HT1080 (cell line): ENCODE measurements at places on chromosomes 3 and 15. TPM values are rescaled to one million over a fixed set of nuclear protein-coding genes. Genes with fewer than 3 reads are reported as not detected.

The RAB6B gene
- total RNA-seq, result 0.23 and 0.51 TPM in 2 replicates

The PPIP5K1 gene
- total RNA-seq, result 4.1 and 6.7 TPM in 2 replicates

The MKRN2OS gene
- not detected in 2 replicates for total RNA-seq

The P2RY12 gene
- total RNA-seq, result not detected in 2 replicates

The A4GNT gene
- total RNA-seq, result not detected in 2 replicates

The IQCF5 gene
- not detected in 2 replicates for total RNA-seq

The DISP2 gene
- 1.0 and 1.8 TPM in 2 replicates for total RNA-seq

- no peak for DNase-seq
Measured at GRCh38 chr3:82496890-82497560, 735.6 kb upstream of the GBE1 start.

DNA sequence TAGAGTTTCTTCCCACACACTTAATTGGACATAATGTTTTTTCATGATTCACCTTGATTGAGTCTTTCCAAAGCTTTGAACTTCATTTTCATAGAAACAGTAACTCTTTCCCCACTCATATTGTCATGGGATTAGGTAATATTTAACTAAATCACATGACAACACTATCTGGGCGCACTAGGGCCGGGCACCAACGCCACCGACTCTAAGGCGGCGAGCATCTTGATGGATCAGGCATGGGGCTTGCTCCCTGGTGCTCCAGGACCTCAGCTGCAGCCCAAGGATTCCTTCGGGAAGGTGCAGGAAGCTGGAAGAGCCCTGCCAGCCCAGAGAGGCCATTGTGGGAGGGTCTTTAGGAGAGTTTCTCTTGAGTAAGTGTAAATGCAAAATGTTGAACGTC lies 193.1 kb upstream of the UBE3A start:
- DNase-seq, result no peak

DNA sequence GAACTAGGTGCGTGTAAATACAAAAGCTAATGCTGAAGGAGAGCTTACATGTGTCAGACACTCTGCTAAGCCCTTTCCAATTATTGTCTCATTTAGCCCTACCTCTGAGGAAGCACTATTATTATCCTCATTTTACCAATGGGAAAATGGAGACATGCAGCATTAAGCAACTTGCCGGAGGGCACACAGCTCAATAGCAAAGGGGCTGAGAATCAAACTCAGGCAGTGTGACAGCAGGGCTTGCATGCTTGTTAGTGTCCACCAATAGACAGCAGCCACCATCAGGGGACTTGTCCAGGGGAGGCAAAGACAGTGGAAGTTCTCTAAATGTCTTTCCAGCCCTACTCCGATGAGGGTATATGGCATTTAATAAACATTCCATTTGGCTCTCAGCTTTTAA lies 548.6 kb downstream of the MAGI1 start:
- no peak for DNase-seq

GRCh38 chr15:40142428-40142827 lies 18.4 kb upstream of the BUB1B start:
- no peak for DNase-seq

- no peak for DNase-seq
Measured at GRCh38 chr3:85387913-85388505, 429.2 kb downstream of the CADM2 start.

DNA sequence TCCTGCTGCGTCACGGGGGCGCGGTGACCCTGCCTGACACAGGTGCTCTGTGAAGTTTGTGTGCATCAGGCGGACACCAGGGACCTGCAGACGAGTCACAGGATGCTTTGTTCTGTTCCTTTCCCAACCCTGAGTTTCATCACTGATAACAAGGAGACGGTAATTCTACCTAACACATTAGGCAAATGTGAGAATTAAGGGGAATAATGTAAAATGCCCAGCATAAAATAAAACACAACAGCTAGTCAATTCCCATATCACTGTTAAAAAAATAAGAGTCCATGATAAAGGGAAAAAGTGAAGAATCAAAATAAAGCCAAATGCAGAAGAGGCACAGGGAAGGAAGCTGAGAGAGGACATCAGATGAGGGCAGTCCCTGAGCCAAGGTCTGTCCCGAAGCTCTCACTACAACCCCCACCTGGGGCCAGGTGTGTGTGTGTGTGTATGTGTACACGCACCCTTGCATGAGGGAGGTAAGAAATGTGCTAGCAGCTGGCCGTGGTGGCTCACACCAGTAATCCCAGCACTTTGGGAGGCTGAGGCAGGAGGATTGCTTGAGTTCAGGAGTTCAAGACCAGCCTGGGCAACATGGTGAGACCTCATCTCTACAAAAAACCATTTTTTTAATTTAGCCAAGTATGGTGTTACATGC lies 27.5 kb downstream of the PLA2G4D start:
- DNase-seq, result no peak

DNA sequence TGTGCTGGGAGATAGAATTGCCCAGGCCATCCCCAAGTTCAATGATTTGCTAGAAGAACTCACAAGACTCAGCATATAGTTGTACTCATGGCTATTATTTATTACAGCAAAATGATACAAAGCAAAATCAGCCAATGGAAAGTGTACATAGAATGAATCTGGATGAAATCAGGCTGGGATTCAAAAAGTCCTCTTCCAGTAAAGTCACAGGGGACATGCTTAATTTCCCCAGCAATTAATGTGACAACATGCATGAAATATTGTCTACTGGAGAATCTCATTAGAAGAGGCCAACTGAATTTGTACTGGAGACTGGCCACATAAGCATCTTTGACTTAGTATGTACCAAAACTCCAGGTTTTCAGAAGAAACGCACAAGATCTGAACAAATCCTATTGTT lies 1043.1 kb downstream of the NAALADL2 start:
- no peak for DNase-seq

- DNase-seq, result no peak
Measured at GRCh38 chr15:63560741-63561448, 36.3 kb upstream of the FBXL22 start.

DNA sequence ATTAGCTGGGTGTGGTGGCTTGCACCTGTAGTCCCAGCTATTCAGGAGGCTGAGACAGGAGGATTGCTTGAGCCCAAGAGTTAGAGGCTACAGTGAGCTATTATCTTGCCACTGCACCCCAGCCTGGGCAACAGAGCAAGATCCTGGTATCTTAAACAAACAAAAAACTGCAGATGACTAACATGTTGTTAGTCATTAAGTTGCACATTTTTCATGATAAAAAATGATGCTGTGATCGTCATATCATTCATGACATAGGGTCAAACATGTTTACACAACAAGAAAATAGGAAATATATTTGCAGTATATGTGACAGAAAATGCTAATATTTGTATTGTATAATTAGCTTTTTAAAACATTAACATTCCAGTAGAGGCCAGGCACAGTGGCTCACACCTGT lies 20.2 kb upstream of the DAPK2 start:
- no peak for DNase-seq

DNA sequence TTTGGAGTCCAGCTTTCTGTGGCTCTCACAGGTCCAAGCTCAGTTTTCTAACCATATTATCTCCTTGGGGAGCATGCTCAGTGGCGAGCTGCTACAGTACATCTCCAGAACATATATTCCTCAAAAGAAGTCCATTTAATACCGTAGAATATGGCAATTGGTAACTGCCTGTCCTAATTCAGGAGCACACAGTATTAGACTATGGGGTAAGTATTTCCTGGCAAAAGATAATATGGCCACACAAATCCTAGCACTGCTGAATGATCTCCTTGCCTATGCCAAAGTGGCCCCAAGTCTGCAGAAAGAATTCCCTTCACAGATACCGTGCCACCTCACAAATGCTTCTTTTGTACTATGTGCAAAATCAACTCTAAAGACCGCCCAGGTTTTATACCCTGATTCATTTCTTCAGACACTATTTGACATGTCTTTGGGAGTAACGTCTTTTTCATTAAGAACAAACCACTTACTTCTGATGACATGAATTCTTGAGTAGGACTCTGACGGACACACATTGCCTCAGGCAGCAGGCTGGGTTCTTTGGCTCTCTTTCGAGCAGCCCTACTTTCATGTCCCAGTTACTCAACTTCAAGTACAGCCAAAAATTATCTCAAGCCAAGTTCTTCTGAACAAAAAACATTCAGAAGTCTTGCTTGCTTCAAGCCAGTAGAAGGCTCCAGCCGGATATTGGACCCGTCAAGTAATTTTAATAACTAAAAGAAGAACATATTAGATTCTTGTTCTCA lies 368.3 kb upstream of the DCBLD2 start:
- DNase-seq, result no peak

- no peak for DNase-seq
Measured at GRCh38 chr3:139601191-139601961, 61.8 kb upstream of the RBP1 start.

GRCh38 chr3:55877703-55878102 lies 390.6 kb upstream of the WNT5A start:
- peak; percentile 2 for DNase-seq

DNA sequence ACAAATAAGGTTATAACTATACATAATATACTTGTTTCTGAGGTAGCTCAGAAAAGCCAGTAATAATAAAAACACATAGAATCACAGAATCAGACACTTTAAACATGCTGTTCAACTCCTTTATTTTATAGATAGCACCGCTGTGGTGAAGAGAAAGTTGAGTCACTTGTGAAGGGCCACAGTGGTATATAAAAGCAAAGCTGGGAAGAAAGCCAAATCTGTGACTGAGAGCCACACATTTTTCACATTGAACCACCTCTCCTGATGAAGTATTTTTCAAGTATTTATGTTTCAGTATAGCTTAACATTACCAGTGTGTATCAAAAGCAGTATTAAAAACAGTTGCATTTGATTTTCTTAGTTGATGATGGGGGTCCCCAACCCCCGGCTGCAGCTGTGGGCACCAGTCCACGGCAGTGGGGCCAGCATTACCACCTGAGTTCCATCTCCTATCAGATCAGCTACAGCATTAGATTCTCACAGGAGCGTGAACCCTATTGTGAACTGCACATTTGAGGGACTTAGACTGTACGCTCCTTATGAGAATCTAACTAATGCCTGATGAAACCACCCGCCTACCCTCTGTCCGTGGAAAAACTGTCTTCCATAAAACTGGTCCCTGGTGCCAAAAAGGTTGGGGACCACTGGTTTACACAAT lies 46.2 kb downstream of the TBL1XR1 start:
- peak; percentile 90 for DNase-seq

DNA sequence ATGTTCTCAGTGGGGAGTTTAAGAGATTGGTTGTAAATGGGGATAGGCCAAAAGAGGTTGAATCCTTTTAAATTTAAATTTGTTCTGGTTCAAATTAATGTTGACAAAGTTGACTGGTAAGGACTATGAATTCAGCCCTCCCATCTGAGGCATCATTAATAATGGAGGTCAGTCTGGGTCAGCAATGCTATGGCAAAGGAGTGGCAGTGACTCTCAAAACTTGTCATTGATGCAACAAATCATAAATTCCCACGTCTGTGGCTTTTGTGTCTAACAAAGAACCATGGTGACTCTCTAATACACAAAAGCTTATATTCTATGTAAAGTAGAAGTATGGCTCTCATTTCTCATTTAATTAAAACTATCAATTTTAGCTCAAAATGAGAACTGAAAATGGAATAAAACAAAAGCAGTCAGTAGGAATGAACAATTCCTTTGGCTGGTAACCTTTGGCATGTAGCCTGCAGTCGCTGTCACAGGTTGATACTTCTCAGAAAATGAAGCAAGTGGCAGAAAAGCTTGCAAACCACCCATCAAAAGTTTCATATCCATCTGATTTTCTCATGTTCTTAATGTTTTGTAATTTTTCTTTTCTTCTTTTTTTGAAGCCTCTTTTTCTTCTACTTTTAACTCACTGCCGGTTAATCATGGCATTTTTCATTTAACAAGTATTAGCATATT lies 12.2 kb upstream of the ZBED2 start:
- DNase-seq, result no peak

- no peak for DNase-seq
Measured at GRCh38 chr15:41798607-41799487, 24.6 kb downstream of the MAPKBP1 start.

- no peak for DNase-seq
Measured at GRCh38 chr3:128408693-128409623, 57.7 kb downstream of the DNAJB8 start.

DNA sequence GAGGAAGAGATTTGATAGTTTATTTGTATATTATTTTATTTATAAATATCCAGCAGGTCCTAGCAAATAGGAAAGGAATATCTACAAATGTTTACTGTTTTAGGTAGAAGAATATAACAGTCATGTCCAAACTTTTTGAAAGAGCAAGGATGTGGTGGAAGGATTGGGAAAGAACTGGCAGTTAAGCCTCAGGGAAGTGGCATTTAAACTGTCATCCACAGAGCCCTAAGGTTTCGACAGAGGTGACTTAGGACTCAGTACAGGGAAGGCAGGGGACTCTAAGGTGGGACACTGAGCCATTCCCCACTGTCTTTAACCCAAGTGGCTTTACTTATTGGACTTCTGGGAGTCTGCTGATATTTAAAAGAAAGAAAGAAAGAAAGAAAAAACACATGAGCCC lies 11.8 kb upstream of the TMEM87A start:
- no peak for DNase-seq

DNA sequence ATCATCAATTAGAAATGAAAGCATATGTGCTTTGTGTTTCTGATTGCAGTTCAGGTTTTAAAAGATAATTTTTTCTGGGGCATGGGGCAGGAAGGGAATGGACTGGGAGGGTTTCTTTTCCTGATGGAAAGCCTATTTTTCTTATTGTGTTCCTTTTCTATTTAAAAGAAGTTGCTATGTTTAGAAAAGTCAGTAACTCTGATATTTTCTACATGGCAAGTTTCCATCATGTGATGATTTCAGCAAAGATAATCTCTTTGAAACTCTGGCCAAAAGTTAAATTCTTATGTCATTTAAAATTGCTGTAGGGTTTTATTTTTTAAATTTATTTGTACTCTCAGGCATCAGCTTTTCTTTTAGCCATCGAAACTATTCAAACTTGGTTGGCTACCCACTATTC lies 601.2 kb downstream of the FOXP1 start:
- no peak for DNase-seq

DNA sequence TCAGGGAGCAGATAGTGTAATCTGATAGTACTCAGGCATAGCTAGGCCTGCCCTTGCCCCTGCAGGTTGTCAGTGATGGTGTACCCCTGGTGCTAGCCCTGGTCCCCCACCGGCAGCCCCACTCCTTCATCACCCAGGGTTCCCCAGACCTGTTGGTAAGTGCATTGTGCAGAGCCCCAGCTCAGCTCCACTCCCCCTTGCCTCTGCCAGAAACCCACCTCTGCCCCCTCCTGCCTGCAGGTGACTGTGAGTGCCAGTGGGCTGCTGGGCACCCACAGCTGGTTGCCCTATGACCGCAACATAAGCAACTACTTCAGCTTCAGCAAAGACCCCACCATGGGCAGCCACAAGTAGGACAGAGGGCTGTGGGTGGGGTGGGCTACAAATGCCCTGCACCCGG lies 27.5 kb downstream of the NBEAL2 start:
- DNase-seq, result no peak

- DNase-seq, result no peak
Measured at GRCh38 chr15:78855746-78856145, 16.9 kb upstream of the MORF4L1 start.

GRCh38 chr3:141353652-141354495 lies 14.4 kb upstream of the ZBTB38 start:
- no peak for DNase-seq

- DNase-seq, result peak; percentile 68
Measured at GRCh38 chr3:136862617-136863322, 762 bp downstream of the NCK1 start.

- DNase-seq, result no peak
Measured at GRCh38 chr3:169131690-169132464, 531.6 kb downstream of the MECOM start.

GRCh38 chr15:70259640-70260508 lies 162.2 kb upstream of the TLE3 start:
- DNase-seq, result peak; percentile 32
